ENCODE measurements at places on chromosomes 1 and 21.

GRCh38 chr1:121452484-121452883, 267.7 kb downstream of the SRGAP2C start:
- DNase-seq: no peak

- no peak for DNase-seq
These were observed 25.1 kb downstream of the GRHL3 start for GRCh38 chr1:24344090-24344742.

- no peak for DNase-seq
These were observed 6.1 kb upstream of the GCSAML start for GRCh38 chr1:247542811-247543210.

DNA sequence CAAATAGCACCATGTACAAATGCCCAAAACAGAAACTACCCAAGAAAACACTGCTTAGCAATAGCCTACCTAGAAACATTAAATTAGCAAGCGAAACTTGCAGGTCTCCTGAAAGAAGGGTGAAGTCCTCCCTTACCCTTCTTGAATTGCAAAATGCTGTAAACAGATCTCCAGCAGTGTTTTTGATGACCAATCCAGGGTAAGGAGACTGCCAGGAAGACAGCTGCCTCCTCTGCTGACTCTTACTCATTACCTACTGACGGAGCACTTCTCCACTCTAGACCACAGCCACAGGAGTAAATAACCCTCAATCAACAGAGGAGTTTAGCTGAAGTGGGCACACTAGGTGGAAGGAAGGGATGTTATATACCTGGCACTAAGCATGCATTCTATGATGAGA, 32.2 kb upstream of the GADD45A start:
- no peak for DNase-seq

DNA sequence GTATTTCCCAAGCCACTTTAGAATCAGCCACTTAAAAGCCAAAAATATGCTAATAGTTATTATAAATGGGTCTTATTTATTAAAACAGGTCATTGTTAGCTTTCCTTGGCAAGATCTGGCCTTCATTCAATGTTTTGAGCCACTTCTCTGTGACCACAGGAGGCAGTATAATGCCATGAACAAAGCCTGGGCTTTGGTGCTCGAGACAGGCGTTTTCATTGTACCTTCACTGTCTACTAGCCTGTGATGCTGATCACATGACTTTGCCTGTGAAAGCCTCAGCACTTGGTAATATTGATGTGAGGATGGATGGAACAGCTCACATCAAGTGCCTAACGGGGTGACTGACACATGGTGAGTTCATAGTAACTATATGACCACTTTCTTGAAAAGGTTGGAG, 217.0 kb downstream of the RWDD3 start:
- DNase-seq: no peak

- DNase-seq: peak; percentile 26
These were observed 558 bp downstream of the PAXBP1 start for GRCh38 chr21:32770871-32771523.

GRCh38 chr1:67257173-67257535, 50.5 kb upstream of the IL12RB2 start:
- no peak for DNase-seq

GRCh38 chr1:205028924-205029323, 14.1 kb upstream of the CNTN2 start:
- DNase-seq: no peak

DNA sequence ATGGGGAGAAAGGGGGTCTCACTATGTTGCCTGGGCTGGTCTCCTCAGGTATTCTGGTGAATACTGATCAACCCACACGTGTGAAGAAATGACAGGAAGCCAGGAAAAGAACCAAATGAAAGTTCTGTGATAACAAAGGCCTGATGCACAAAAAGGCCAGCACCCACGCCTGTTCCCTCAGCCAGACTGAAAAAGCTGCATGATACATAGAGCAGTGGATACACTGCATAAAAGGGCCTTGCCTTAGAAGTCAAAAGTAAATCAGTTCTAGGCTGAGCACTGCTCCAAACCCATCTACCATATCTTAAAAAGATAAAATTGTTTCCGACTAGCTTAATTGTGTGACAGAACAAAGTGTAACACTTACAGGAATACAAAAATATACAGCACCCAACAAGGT, 36.9 kb upstream of the PSMG1 start:
- no peak for DNase-seq

- DNase-seq: no peak
These were observed 107.8 kb upstream of the TARDBP start for GRCh38 chr1:10904396-10905358.

GRCh38 chr1:155831279-155831976, 25.6 kb downstream of the GON4L start:
- no peak for DNase-seq

DNA sequence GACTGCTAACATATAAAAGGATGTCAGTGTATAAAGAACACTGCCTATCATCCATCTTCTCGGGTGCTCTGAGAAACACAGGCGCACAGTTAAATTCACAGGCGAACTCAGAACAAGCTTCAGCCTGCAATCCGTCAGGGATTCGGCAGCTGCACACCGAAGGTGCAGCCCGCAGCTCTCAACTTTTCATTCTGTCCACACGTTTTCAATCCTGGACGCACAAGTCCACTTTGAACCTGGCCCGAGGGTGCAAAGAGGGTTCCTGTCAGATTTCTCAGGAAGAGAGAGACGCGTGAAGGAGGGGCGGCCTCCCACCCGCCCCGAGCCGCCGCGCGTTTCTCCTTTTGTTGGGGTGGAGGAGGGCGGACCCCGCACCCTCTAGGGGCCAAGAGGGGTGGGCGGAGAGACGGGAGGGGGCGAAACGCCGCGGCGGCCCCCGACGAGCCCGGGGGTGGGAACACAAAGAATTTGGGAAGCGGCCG, 724 bp downstream of the DOCK7 start:
- peak; percentile 20 for DNase-seq

DNA sequence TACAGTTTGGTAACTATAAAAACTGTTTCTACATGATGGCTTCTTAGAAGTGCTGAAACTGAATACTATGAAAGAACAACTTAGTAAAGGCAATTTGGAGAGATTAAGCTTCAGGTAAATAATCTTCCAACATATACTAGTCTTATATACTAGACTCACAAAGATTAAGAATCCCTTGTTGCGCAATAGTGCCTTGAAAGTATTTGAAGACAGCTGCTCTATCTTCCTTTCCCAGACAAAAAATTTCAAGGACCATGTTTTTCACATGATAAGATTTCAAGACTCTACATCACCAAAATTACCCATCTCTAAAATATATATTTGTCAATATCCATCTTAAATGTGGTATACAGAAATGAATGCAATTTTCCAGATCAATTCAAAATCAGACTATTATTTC, 37.7 kb upstream of the ASPM start:
- no peak for DNase-seq

DNA sequence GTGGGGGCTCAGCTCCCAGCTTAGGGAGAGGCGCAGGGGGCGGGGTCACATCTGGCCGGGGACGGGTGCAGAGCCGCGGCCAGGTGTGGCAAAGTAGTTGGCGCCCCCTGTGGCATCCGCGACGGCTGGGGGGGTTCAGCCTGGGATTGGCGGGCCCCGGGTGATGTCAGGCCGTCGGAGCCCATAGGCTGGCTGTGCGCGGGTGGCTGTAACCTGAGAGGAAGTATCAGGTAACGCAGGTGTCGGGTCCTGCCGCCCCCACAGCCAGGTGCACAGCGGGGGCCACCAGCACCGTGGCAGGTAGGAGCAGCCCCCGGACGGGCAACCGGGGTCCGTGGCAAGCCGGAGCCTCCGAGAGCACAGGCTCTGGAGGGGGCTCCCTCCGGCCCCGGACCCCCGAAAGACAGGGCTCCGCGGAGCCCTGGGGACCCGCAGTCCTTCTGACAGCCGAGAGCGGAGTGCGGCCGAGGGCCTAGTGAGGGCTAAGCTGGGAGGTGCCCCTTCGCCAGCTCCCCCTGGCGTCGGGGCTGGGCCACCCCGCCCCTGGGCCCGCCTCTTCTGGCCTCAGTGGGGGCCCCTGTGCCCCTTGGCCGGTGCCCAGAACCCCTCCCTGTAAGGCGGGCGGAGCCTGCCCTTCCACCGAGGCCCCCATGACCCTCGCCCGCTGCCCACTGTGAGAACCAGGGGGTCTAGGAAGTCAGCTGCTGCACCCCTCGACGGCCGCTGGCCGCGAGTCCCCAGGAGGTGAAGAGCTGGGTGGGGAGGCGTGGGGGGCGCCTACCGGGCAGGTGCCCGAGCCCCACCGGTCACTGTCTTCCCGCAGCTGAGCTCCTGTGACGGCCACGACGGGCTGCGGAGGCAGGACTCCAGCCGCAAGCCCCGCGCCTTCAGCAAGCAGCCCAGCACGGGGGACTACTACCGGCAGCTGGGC, 17.9 kb downstream of the TNFRSF25 start:
- DNase-seq: peak; percentile 50

DNA sequence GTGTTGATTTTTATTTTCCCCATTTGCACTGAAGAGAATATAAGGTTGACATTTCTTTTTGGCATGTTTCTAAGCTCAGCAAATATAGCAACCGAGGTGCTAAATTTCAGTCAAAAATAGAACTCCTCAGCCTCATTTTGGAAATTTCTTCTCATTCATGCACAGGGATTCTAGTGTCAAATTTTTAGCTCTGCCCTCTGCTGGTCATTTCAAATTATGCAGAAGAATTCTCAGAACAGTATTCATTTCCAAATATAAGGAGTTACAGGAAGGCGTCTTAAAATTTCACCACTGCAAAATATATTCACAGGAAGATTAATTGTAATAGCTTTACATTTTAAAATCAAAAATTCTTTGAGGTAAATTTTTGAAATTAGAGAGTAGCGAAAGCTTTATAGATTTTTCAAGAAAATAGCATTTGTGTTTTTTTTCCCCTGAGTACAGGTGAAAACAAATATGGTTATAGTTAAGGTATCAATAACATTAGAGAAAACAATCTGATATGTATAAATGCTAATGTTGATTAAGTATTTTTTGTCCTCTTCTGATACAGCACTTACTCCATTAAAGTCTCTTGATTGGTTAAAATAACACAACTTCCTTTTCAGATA, 57.9 kb downstream of the FMN2 start:
- DNase-seq: peak; percentile 57

GRCh38 chr1:93680420-93681100, 1.1 kb downstream of the BCAR3 start:
- DNase-seq: peak; percentile 39

- DNase-seq: no peak
These were observed 27.1 kb upstream of the PLEKHM2 start for GRCh38 chr1:15657021-15657420.

GRCh38 chr1:177385760-177386698, 215.3 kb downstream of the BRINP2 start:
- no peak for DNase-seq

- DNase-seq: no peak
These were observed at the start of gene CD34 for GRCh38 chr1:207910591-207911354. Gene CD34, minus strand, starts transcription at chr1:207911125. Its CDS starts 45 bp downstream, at chr1:207911080.

DNA sequence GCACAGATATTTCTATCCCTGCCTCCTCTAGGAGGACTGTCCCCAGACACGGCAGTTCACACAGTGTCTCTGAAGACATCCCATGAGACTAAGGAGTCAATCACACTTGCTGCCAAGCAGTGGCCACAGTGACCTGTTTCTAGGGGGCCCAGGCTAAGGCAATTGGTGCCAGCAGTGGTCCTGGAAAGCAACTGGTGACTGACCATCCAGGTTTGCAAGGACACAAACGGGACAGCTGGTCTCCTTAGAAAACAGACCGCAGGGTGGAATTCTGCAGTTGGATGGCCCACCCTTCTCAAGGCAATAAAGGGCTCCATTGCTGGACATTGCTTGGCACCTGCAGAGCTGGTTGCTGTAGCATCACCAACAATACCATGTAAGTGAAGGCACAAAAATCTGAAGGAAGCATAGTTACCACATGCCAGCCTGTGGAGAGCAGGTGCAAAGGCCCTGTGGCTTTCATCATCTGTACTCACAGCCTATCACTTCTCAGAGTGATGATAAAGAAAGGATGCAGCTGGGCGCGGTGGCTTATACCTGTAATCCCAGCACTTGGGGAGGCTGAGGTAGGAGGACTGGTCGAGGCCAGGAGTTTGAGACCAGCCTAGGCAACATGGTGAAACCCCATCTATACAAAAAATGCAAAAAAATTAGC, 81.5 kb downstream of the STUM start:
- DNase-seq: no peak

GRCh38 chr21:46050668-46051378, 47.1 kb upstream of the COL6A2 start:
- DNase-seq: no peak

DNA sequence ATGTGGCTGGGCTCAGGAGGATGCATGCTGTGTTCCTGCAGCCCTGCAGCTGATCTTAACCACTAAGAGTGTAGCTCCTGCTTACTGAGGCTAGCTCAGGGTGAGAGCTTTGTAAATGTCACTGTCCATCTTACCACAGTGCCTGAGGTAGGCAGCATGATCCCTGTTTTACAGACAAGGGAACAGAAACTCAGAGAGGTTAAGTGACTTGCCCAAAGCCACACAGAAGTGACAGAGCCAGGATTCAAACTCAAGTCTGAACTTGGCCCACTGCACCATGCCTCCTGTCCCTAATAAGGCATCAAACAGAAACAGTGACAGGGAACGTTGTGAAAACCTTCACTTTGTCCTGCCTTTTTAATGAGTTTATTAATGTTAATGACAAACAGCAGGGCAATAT, 27.9 kb downstream of the PPFIA4 start:
- no peak for DNase-seq

GRCh38 chr1:18901147-18901951, 1.0 kb downstream of the ALDH4A1 start:
- no peak for DNase-seq

DNA sequence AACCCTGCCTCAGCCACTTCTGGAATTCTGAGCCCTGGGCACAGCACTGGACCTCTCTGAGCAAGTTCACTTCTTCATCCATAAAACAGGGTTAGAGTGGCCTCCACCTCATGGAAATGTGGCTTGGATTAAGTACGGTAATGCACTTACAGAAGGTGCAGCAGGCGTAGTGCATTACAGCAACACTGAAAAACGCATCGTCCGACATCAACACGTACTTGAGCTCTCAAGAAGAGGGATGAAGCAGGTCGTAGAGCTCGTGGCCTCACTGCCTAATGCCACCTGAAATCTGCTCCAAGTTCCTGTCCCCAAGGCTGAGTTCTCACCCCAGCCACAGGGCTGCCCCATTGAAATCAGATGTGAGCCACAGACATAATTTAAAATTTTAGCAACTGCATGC, 650.1 kb downstream of the NPHP4 start:
- no peak for DNase-seq

DNA sequence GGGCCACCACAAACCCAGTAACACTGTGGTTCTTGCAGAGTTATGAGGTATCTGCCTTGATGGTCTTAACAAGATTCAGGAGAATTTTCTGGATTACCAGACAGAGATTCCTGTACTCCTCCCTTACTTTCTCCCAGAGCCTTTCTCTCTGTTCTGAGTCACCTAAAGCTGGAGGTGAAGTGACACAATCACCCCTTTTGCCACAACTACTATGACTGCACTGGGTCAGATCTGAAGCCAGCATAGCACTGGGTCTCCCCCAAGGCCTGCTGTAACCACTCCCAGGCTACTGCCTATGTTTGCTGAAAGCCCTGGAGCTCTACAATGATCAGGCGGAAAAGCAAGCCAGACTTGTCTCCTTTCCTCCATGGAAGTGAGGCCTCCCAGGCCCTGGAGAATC, 156.7 kb upstream of the NEGR1 start:
- no peak for DNase-seq
